Activated CD8-positive, alpha-beta T cell treated with anti-CD3 and anti-CD28 coated beads, Interleukin-2, amount 10 ng/mL, durations not matched to agents 7 days and 5 days (primary cell): ENCODE measurements at places on chromosomes 16 and 17.
A peak's percentile ranks its signal among the peaks of the same experiment; 100 is the strongest.

- no peak overlapping the region for H3K4me3 ChIP-seq
- no peaks in the 10 kb centered on the region for H3K27me3 ChIP-seq
- no peak overlapping the region for H3K27ac ChIP-seq
- DNase-seq: no peak
- peaks cover 19% of the 10 kb centered on the region for H3K36me3 ChIP-seq
These were observed 45.1 kb upstream of the MTSS2 start for GRCh38 chr16:70730944-70731343.

- no peaks in the 10 kb centered on the region for H3K27me3 ChIP-seq
- H3K4me1 ChIP-seq: peaks cover 32% of the 10 kb centered on the region
- DNase-seq: peak; percentile 55
- no peak overlapping the region for H3K4me3 ChIP-seq
- peaks cover 9% of the 10 kb centered on the region for H3K36me3 ChIP-seq
- H3K27ac ChIP-seq: no peak overlapping the region
These were observed 37.3 kb downstream of the PIEZO1 start for GRCh38 chr16:88747588-88748301.

GRCh38 chr16:81405702-81406113 lies 38.9 kb upstream of the CMIP start:
- no peak overlapping the region for H3K4me3 ChIP-seq
- DNase-seq: no peak
- no peaks in the 10 kb centered on the region for H3K36me3 ChIP-seq
- peaks cover 13% of the 10 kb centered on the region for H3K27me3 ChIP-seq
- H3K4me1 ChIP-seq: peaks cover 5% of the 10 kb centered on the region
- H3K27ac ChIP-seq: no peak overlapping the region

GRCh38 chr17:51261024-51261963 lies 948 bp downstream of the UTP18 start:
- DNase-seq: no peak
- H3K4me3 ChIP-seq: peak overlapping the region; percentile 88
- H3K4me1 ChIP-seq: peaks cover 55% of the 10 kb centered on the region
- peaks cover 43% of the 10 kb centered on the region for H3K36me3 ChIP-seq

- no peak for DNase-seq
- H3K36me3 ChIP-seq: peaks cover 20% of the 10 kb centered on the region
- H3K4me3 ChIP-seq: no peak overlapping the region
- no peak overlapping the region for H3K27ac ChIP-seq
These were observed 6.0 kb upstream of the GRIN2C start for GRCh38 chr17:74865504-74866197.
